NCI-H524 treated with DMSO at 0.1 percent for 48 hours (cell line): ENCODE measurements at places on chromosomes 11 and 22.

- no peak for DNase-seq
Observed at GRCh38 chr22:39405346-39406085, 5.9 kb downstream of the TAB1 start.

GRCh38 chr11:36081274-36081945, 137.5 kb downstream of the LDLRAD3 start:
- DNase-seq: no peak

- DNase-seq: no peak
Observed at GRCh38 chr22:37486224-37486845, at the start of gene MFNG. Gene MFNG, minus strand, starts transcription at chr22:37486384. Its CDS starts 207 bp downstream, at chr22:37486177.

DNA sequence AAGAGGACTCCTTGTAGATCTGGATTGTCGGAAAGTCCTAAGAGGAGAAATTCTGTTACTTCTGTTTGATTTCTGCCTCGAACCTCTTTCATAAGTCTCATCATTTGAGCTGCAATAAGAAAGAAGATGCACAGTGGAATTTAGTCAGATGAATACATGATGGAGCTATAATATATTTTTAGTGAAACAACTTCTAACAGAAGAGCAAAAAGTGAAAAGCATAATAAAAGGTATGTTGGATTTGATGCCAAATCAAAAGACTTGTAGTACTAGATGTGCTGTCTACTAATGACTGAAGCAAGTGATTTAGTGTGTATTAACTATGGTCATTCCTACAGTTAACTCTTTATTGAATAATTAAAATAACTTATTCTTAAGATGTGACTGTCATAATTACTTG, at the start of gene OR5AP2:
OR5AP2 (minus strand) TSS at position 101 of the 400 bp plus-strand sequence; CDS start at position 101, 0 bp downstream.
- no peak for DNase-seq

GRCh38 chr11:78740199-78741071, 165.8 kb upstream of the NARS2 start:
- DNase-seq: no peak

- no peak for DNase-seq
Observed at GRCh38 chr11:75428989-75429640, 3.9 kb downstream of the KLHL35 start.

DNA sequence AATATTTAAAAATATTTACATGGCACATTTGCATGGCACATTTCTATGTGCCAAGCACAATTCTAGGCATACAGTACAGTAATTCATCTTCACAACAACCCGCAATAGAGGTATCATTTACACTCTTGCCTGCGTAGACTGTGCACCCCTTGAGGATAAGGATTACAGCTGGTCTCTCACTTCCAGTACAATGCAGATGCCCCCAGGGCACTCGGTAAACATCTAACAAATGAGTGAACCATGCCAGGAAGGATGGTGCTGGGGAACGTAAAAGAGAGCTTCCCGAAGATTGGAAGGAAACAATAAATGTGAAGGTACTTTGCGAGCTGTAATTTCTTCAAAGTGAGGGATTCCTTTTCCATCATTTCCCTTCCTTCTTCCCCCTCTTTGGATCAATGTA, 1.3 kb downstream of the PRPF19 start:
- no peak for DNase-seq

DNA sequence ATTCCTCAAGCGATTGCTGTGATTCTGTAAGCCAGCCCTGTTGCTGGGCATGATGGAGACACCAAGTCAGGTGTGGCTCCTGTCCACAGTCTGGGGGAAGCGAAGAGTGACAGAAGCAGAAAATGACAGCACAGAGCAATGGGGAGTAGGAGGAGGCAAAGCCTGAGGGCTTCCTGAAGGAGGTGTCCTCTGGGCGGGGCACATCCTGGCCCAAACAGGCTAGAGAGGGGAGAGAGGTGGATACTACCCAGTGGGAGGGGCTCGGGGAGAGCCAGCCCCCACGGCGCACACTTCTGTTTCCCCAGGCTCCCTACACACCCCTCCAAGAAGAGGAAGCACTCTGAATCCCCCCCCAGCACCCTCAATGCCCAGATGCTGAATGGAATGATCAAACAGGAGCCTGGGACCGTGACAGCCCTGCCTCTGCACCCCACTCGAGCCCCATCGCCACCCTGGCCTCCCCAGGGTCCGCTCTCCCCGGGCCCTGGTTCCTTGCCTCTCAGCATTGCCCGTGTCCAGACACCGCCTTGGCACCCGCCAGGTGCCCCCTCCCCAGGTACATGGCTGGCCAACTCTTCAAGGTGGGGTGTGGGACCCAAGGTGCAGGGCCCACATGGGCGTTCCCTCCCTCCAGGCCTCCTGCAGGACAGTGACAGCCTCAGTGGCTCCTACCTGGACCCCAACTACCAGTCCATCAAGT, 18.9 kb downstream of the MYRF start:
- no peak for DNase-seq

- DNase-seq: no peak
Observed at GRCh38 chr11:17257196-17257595, 19.3 kb upstream of the NUCB2 start.

GRCh38 chr11:109112261-109112660, 309.7 kb upstream of the C11orf87 start:
- no peak for DNase-seq

- DNase-seq: no peak
Observed at GRCh38 chr22:26417406-26417805, 11.7 kb upstream of the ASPHD2 start.

DNA sequence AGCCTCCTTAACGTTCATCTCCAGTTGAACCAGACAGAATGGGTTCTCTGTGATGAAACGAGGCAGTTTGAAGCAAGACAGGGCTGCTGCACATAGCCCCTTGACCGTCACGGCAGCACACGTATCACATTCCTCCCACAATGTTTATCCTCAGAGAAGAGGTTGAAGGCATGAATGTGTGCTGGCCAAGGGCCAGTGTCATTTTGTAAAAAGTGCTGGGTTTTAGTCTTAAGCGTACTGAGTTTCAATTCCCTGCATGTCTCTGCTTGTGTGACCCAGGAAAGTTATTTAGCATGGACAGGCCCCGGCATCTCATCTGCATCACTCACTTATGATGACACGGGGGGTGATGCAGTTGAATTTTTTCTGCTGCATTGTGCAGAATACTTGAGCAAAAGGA, 31.6 kb downstream of the TTC12 start:
- no peak for DNase-seq

GRCh38 chr11:124610295-124610694, 933 bp upstream of the PANX3 start:
- DNase-seq: no peak

GRCh38 chr11:115123641-115124040, 380.6 kb downstream of the CADM1 start:
- peak; percentile 41 for DNase-seq

- DNase-seq: no peak
Observed at GRCh38 chr22:36860821-36861659, at the start of gene NCF4. Gene NCF4, plus strand, starts transcription at chr22:36861006. Its CDS starts 166 bp downstream, at chr22:36861172.

DNA sequence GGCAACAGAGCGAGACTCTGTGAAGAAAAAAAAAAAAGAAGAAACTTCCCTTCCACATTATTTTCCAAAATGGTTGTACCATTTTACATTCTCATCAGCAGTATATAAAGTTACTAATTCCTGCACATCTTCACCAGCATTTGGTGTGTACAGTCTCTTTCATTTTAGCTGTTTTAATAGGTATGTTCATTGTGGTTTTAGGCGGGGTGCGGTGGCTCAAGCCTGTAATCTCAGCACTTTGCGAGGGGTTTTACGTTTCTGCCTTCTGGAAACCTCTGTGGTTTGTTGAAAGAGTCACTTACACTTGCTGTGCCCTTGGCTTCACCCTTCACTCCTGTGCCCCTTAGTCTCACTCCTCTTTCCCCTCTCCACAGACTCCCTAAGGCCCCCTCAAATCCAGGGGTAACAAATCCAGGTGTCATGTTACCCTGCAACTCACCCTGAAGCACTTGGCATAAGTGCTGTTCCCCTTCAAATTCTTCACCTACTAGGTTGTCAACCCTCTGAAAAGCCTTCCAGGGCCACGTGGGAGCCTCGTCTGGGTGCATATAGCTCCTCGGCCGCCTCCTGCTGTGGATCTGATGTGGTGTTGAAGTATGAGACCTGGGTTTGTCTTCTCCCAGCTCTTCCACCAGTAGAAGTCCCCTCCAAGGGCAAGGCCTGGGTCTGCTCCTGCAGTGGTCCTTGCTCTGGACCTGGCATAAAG, 20.8 kb downstream of the TOB2 start:
- no peak for DNase-seq

DNA sequence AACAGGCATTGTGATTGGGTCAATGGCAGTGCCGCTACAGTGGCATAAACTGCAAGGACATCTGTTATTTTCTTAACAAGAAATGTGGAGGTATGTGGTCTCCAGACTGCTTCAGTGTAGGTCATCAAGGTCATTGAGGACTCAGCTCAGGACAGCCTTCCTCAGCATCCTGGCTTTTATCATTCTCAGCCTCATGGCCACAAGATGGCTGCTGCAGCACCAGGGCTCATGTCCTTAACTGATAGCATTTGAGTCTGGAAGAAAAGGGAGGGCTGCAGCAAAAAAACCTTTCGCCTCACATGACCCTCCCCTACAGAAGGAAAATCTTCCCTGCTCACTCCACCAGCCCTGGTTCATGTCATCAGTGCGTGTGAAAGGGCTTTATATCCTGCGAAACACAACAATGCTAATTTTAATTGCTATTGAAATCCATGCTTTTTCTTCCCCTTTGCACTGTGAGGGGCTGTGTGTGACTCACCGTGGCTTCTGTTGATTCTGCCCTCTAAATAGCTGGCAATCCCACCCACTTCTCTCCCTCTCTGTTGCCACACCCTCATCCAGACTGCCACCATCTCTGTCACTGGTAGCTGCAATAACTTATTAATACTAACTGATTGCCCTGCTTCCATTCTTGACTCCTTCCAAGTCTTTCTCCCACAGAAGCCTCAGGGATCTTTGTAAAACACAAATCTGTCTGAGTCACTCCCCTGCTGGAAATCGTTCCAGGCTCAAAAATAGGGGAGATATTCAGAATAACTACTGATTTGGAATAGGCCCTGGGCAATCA, 43.8 kb downstream of the CHRDL2 start:
- no peak for DNase-seq

GRCh38 chr11:44607319-44607962, 42.0 kb downstream of the CD82 start:
- no peak for DNase-seq

- no peak for DNase-seq
Observed at GRCh38 chr11:74650498-74650897, 58.1 kb downstream of the POLD3 start.

DNA sequence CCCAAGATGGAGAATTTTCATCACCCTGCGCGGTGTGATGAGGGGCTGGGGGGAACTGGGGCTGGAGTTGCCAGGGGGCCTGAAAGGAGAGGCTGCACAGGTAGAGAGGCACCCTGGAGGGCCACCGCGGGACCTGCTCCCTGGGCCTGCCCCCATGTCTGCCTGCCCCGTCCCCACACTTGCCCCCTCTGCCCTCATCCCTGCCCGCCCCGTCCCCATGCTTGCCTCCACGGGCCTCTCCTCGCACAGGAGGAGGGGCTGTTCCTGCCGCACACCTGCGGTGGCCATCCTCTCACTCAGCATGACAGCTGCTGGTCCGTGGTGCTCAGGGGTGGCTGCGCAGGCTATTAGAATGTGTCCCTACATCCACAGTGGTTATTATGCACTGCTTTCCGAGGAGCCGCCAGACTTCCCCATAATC, 43.5 kb downstream of the LINC01488 start:
- no peak for DNase-seq

- DNase-seq: no peak
Observed at GRCh38 chr11:33772300-33772699, 2.0 kb downstream of the FBXO3 start.

DNA sequence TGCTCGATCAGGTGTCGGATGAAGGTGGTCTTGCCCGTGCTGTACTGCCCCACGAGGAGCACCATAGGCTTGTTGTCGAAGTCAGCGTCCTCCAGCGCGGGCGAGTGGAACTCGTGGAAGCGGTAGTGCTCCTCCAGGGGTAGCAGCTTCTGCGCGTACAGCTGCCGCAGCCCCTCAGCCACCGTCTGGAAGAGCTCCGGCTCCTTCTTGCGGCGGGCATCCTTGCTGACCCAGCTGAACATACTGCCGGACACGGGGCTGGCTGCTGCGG, 263 bp downstream of the EHD1 start:
- no peak for DNase-seq

DNA sequence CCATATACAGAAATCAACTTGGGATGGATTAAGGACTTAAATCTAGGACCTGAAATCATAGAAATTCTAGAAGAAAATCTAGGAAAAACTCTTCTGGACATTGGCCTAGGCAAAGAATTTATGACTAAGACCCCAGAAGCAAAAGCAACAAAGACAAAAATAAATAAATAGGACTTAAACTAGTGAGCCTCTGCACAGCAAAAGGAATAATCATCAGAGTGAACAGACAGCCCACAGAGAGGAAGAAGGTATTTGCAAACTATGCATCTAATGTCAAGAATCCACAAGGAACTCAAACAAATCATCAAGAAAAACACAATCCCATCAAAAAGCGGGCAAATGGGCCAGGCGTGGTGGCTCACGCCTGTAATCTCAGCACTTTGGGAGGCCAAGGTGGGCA, 32.4 kb downstream of the TTC28 start:
- DNase-seq: no peak

DNA sequence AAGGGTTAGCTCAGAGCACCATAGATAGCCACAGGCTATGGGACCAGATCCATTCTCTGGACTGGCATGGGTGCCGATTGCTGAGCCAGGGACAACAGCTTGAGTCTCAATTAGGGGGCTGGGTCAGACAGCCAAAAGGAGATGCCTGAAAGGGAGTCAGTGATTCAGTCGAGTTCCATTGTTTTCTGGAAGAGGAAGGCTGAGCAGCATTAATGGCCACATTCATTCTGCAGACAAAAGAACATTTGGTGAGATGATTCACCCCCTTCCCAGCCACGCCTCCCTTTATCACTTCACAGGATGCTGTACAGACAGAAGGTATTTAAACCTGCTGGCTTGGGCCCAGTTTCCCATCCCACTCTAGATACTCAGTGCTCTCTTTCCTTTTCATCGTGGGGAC, 131.9 kb downstream of the ADAMTS15 start:
- DNase-seq: peak; percentile 6

DNA sequence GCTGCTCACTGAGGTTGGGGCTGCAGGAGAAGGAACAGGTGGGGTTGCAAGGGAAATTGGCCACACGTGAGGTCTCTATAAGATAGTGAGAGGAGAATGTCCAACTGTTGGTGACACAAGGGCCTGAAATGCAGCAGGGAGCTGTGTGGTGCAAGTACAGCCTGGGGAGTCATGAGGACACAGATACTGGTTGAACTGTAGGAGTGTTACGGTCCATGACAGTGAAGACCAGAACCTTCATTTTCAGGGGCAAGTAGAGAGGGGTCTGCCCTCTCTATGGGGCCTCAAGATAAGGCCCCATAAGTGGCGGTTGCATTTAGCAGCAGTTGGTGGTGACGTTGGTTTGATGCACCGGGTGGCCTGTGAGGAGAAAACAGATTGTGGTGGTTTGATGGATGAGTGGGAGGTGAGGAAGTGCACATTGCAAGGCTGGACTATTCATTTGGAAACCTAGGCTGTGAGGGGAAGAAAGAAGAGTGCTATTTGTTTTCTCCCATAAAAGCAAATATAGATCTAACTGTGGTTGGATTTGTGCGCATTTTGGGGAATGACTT, 39.4 kb downstream of the MICAL2 start:
- DNase-seq: no peak

DNA sequence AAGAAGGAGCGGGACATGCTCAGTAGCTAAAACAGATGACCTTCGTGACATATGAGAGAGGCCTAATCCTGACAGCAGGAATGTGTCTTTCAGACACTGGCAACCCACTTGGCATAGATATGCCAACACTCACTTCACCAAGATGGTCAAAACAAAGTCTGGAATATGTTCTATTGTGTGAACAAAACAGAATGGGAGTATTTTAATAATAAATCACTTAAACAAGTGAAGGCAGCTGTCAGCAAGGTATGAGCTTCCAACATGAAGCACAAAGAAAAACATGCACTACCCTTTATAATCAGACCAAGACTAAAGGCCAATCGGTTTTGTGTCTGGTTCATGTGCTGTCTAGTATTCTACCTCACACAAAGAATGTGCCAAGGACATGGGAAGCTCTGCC, 23.1 kb downstream of the CCDC34 start:
- no peak for DNase-seq
